ENCODE measurements at places on chromosomes 7 and 10.
A peak's percentile ranks its signal among the peaks of the same experiment; 100 is the strongest.

DNA sequence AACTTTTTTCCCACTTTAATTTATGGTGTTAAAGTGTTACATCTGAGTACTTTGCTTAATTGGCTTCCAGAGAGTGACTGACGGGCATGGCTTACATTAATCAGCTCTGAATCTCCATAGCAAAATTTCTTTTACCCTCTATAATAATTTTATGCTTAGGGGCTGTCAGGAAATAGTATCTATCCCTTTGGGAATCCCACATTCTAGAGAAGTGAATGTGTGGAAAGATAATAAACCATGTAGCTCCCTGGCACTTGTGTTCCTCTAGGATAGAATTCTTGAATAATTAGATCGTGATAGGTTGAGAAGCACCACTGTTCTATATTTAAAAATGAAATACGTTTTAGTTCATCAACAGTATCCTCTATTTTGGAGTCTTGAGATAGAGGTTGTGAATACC, 89.6 kb downstream of the DNAJB9 start:
- DNase-seq: no peak

DNA sequence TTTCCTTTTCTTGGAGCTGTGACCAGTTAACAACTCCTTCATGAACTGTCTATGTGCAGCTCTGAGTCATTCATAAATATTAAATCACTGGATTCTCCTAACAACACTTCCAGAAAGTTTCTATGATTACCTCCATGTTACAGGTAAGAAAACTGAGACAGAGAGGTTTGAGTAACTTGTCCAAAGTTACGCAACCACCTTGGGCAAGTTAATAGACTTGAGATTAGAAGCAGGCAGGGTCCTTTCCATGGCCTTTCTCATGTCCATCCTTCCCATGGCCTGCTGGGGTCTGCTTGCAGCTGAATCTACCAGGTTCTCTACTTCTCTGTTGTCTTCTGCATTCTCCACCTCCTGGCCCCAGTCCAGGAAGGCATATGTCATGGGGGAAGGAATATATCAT, 648.8 kb upstream of the MKI67 start:
- DNase-seq: no peak

- DNase-seq: no peak
These were observed 6.7 kb upstream of the OAT start for GRCh38 chr10:124425227-124425962.

- DNase-seq: peak; percentile 56
These were observed 451.4 kb downstream of the SUGCT start for GRCh38 chr7:40586197-40586596.

DNA sequence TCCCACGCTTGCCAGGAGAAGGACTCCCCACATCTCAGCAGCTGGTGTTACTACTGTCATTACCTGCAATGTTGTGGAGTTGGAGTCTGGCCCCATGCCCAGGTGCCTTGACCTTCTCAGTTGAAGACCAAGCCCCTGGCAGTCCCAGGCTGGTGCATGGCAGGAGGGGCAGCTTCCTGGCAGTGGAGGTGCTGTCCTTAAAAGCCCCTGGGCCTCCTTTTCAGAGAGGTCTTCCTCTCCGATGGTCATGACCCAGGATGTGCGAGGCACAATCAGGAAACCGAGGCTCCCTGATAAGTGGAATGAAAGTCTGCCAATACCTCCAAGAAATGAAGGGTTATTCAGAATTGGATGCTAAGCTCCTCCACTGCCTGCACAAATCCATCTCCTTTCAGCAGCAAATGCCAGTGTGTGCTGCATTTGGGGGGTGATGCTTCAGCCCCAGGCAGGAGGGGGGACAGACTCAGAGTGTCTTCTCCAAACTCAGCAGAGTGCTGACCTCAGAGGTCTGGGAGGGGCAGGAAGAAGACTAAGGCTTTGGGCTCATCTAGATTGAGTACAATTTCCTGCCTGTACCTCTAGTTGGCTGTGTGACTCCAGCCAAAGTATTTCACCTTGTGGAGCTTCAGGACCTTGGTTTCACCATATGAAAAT, 97.0 kb upstream of the DDC start:
- no peak for DNase-seq

DNA sequence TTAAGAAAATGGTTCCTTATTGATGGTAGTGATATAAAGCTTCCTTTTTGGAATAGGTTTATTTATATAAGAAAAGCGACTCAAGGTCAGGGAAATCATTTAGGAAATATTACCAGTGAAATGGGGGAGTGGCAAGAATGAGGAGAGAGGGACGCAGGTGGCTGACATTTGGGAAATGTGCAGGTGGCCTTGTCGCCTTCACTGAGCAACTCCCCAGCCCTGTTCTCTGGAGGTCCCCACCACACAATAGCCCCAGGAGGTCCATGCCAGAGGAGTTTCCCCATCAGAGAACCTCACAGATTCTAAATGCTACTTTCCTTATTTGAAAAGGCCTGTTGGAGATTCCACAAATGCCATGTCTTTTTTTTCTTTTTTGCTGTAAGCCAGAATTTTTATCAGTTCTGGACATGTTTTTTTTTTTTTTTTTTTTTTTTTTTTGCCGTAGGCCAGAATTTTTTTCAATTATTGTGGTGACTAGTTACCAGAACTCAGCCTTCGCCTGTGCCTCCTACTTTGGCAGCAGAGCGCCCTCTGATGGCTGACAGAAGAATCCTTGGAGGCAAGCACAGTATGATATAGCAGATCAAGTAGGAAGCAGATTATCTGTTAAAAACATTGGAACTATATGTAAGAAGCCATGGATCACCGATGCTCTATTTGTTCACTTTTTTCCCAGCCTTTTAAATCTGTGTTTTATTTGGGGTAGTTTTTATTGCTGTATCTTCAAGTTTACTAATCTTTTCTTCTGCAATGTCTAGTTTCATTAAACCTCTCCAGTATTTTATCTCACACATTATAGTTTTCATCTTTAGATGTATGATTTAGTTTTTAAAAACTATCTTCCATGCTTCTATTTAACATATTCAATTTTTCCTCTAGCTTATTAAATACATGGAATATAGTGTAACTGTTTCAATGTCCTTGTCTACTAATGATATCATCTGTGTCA, 18.6 kb downstream of the OPALIN start:
- peak; percentile 32 for DNase-seq

GRCh38 chr10:120508393-120508792, 51.4 kb downstream of the PLPP4 start:
- DNase-seq: peak; percentile 98

Measured in retinal pigment epithelial cell (primary cell).